Activated naive CD4-positive, alpha-beta T cell treated with anti-CD3 and anti-CD28 coated beads, Interleukin-2, amount 50 U/mL, for 72 hours (primary cell): ENCODE measurements at places on chromosomes 7 and 10.

DNA sequence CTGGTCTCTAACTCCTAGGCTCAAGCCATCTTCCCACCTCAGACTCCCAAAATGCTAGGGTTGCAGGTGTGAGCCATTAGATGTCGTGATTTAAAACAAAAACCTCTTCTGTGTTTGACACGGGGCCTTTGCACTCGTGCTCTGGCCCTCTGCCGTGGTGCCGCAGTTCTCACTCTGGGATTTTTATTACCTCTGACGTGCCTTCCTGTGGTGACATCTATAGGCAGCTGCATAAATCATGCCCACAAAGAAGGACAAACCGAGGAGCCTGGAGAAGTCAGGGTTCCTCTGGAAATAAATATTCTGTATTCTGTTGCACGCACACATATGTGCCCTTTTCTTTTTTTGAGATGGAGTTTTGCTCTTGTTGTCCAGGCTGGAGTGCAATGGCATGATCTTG is 25.9 kb upstream of the OCM start:
- no peak for DNase-seq

DNA sequence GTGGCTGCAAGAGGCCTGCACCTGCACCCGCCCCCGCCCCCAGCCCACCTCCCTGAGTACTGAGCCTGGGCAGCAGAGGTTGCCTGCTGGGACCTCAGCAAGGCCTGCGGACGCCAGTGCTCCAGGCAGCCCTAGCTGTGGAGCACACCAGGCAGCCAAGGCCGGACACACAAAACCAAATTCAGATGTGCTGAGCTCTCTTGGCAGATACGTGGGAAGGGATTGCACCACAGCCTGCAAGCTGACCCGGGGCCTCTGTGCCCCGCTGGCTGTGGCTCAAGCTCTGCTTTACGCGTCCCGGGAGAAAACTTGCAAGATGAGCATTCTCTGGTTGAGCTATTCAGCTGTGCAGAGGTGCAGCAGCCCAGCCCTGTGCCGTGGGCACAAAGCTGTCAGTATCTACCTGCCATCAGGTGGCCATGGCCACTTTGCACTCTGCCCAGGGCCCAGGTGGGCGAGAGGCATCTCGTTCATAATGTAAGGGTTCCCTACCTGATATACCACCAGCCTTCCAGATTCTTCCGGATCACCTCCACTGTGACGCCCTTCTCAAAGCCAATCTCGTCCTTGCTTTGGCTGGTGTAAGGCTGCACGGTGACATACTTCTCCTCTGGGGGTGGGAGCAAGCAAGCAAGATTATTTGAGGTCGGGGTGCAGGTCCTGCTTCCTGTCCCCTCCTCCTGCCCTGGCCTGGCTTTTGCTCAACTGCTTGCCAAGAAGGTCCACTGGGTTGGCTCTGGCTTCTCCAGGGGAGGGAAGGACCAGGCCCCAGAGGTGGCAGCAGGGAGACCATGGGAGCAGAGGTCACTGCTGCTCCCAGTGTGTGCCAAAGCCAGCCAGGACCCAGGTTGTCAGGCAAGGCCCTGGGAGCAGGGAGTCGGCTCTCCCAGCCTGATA is 123.4 kb downstream of the NEURL1 start:
- DNase-seq: no peak

GRCh38 chr7:111101856-111102646 is 11.1 kb downstream of the LRRN3 start:
- DNase-seq: no peak

GRCh38 chr7:137165241-137165640 is 178.3 kb downstream of the PTN start:
- DNase-seq: no peak

GRCh38 chr7:108001764-108002725 is 916 bp downstream of the LAMB1 start:
- no peak for DNase-seq

DNA sequence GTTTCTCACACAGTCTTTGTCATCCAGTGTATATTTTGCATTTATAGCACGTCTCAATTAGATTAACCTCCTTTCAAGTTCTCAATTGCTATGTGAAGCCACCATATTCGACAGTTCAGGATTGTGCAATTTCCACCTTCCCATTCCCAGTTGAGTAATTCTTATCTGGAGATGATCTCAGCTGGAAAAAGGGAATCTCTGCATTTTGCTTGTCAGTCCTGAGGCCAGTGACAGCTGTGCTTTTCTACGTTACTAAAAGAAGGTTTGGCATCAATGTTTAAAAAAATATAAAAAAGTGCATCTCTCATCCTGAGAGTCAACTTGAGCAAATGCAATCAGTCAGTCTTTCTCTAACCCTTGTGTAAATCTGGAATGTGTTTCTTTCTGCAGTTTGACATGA is 247.7 kb downstream of the PRKG1 start:
- DNase-seq: no peak

DNA sequence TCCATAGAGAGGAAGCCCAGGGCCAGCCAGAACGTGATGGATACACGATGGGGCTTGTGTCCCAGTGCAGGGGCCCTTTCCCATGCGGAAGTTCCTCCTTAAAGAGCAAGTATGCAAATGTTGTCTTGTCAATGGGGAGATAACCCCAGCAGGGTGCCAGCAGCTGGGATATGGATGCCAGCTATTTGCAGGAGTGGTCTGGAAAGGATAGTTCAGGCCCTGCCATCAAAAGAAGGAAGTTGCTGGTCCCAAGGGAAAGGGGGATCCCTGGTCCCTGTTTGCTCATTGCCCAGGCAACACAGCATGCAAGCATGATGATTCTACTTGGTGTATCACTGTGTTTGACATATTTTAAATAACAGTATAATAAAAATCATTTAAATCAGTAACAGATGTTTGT is 73.1 kb upstream of the HECW1 start:
- DNase-seq: no peak

GRCh38 chr10:36256948-36257356 is 614.9 kb upstream of the FZD8 start:
- DNase-seq: no peak

DNA sequence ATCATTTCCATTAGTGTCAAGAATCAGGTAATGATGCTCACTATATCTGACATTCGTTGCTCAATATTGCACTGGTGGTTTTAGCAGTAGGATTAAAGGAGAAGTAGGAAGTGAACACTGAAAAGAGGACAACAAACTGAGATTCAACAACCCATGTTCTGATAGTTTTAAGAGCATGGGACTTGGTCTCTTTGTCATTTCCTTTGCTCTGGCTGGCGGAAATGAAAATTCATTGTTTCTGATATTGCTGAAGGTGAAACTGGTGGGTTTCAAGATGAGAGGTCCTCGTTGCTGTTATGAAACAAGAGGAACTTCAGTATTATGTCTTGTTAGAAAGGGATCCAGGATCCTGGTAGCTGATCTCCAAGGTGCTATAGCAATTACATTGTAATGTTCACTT is 129.0 kb downstream of the DNAH11 start:
- DNase-seq: peak; percentile 5

DNA sequence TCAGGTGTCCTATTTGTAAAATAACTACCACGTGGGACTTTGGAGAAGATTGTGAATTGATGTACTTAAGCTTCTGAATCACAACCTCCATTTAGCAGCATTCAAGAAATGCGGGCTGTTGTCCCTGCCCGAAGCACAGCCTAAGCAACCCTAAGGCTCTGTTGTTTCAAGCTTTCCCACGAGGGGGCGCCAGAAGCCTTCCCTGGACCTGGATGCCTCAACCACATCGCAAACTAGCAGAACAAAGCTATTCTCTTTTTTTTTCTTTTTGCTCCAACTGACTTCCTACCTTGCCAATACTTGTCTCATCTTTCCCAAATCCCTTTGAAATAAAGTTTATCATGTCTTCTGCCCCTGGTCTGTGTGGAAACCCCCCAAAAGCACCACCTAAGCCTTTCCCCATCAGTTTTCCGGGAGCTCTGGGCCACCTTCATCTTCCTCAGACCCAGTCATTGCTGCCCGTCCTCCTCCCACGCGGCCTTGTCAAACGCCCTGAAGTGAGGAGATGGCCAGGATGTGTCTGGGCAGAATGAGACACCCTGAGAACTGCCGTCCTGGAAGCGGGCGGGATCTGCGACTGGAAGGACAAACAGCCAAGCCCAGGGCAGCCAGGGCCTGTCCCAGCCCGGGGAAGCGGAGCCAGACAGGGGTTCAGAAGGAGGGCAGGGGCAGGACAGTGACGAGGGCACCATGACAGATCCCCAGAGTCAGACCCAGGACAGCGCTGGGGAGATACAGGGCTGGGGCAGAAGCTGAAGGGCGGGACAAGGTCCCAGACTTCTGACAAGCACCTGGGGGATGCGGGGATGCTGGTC is 112.7 kb downstream of the SLIT1 start:
- peak; percentile 91 for DNase-seq

DNA sequence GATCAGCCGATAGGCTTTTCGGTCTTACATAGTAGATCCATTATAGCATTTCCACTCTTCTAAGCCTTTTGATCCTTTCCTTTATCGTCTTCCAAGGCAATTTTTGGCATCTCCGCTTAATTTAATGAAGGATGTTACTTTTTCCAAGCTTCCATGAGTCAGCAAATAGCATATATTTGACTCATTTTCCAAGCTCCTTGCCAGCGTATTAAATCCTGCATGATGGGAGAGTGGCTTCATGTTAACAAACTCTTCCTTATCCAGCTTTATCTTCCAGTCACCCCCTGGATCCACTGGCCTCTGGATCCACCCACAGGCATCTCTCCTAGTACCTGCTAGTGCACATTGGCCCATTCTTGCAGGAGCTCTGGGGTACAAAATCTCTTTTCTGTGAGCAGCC is 13.0 kb downstream of the OR9A2 start:
- DNase-seq: no peak

GRCh38 chr7:107150375-107151073 is 18.3 kb upstream of the HBP1 start:
- peak; percentile 69 for DNase-seq

- DNase-seq: no peak
These were observed 6.6 kb upstream of the FEZF1 start for GRCh38 chr7:122311050-122311700.

- DNase-seq: peak; percentile 59
These were observed 15.3 kb upstream of the GPR146 start for GRCh38 chr7:1028775-1029636.

DNA sequence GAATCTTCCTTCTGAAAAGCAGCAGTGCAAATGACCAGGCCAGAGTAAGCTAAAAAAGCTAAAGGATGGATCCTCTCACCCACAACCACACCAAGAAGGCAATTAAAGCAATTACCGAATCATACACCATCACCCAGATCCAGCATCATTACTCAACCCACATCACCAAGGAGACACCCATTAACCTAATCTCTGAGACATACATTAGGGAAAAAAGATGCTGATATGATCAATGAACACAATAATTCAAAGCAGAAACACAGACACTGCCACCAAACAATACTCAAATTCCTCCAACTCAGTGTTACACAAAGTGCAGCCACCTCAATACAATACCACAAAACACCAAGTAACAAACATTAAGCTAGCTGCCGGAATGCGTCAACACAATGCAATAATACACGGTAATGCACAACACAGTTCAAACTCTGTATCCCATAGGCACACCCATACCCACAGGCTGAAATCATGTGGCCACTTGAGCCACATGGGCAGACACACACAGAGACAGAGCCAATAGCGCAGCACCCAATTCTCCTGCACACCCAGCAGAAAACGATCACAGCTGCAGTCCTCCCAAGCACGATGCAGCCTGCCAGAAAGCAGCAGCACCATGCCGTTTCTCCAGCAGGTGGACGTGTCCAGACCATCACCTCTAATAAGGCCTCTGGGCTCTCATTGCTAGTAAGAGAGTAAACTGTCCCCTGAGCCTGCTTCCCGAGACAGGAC is 21.5 kb downstream of the PAX2 start:
- DNase-seq: no peak

DNA sequence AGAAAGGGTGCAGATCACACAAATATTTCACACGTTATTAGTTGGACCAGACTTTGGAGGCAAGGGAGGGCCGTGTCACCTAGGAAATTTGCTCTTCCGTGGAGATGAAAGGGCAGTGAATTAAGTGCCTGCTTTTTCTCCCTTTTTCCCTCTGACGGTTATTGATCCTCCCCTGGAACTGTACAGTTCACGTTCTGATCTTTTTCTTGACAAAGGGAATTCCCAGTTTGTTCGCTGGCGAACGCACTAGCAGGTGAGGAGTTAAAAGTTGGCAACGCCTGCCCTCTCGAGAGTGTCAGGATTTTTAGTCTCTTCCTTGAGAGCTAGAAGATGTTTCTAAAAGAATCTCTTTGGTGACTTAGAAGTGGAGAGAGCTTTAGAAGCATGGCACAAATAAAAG is 111.5 kb downstream of the TCF7L2 start:
- no peak for DNase-seq

GRCh38 chr10:49134327-49134726 is 506 bp upstream of the FAM170B start:
- DNase-seq: no peak

DNA sequence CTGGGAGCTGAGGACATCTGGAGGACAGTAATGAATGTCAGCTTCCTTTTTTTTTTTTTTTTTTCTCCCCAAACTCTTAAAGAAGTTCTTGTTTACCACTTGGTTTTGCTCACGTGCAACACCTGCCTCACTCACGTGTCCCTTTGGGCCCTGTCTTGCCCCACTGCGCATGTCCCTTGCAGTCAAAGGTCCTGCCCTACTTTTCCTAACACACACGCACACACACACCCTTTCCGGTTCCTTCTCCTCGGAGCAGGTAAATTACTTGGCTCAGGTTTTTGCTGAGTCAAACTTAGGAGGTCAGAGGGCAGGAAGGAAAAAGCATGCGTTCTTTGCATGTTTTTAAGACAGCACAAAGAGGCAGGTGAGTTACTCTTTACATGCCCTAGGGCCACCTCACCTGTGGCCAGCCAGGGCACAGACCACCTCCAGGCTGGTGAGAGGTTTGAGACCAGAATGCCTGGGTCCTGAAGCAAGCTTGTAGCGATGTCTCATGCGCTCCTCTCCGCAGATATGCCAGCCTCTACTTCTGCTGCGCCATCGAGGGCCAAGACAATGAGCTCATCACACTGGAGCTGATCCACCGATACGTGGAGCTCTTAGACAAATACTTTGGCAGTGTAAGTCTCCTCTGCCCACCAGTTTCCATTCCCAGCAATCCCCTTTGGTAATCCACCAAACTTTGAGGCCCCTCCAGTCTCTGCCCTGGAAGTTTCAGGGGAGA is 2.8 kb downstream of the AP1S1 start:
- no peak for DNase-seq

GRCh38 chr7:68556537-68556936 is 1041.7 kb upstream of the AUTS2 start:
- no peak for DNase-seq

GRCh38 chr10:4850397-4850796 is 24.4 kb downstream of the AKR1E2 start:
- no peak for DNase-seq

DNA sequence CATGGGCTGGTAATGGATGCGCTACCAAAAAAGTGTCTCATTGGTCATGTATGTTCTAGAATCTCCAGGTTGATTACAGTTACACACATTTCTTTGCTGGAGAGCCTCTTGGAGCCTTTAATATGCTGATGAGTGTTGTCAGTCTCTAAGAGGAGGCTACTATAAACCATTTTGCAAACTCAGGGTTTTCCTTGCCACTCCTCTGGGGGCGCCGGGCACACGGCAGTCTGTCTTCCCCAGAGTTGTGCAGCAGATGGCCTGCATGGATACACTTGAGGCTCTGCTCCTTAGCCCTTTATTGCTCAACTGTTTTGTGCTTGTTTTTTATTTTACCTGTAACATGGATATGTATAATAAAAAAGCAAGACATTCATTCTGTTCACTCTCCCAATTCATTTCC is 196.5 kb downstream of the ACTR3B start:
- no peak for DNase-seq
